Activated CD8-positive, alpha-beta T cell treated with anti-CD3 and anti-CD28 coated beads, Interleukin-2, amount 10 ng/mL, durations not matched to agents 7 days and 5 days (primary cell): ENCODE measurements at places on chromosomes 2 and 18. TPM values are rescaled to one million over a fixed set of nuclear protein-coding genes. Genes with fewer than 3 reads are reported as not detected.

The PARD6G gene
- not detected for total RNA-seq

The DSG1 gene
- not detected for total RNA-seq

The ZC3H6 gene
- total RNA-seq, result 9.0 TPM

The FSHR gene
- not detected for total RNA-seq

The HTR2B gene
- total RNA-seq, result not detected

The DCC gene
- not detected for total RNA-seq

The TRIM54 gene
- total RNA-seq, result 0.31 TPM

The FBLN7 gene
- 0.58 TPM for total RNA-seq

The DNER gene
- not detected for total RNA-seq

The SULT1C4 gene
- not detected for total RNA-seq

The PAX8 gene
- 0.55 TPM for total RNA-seq

The ABCG5 gene
- not detected for total RNA-seq

The IL1R1 gene
- total RNA-seq, result not detected

The GNLY gene
- total RNA-seq, result 143 TPM

The HOXD4 gene
- not detected for total RNA-seq

The CNTNAP5 gene
- not detected for total RNA-seq

The FOXD4L1 gene
- total RNA-seq, result 0.29 TPM

The IL1A gene
- not detected for total RNA-seq

The CLEC4F gene
- total RNA-seq, result not detected

The SERPINB13 gene
- total RNA-seq, result not detected

The ADAM23 gene
- total RNA-seq, result not detected

The ABHD3 gene
- total RNA-seq, result 54.0 TPM

The LRRFIP1 gene
- 189 TPM for total RNA-seq

The DES gene
- total RNA-seq, result not detected

The CBLN2 gene
- not detected for total RNA-seq

The ERCC3 gene
- 61.7 TPM for total RNA-seq

The HAUS1 gene
- total RNA-seq, result 65.9 TPM

The OXER1 gene
- not detected for total RNA-seq

The INHA gene
- not detected for total RNA-seq

The DNPEP gene
- total RNA-seq, result 59.7 TPM

The UGT1A5 gene
- not detected for total RNA-seq

The GPR75 gene
- total RNA-seq, result 3.0 TPM
